ENCODE measurements at places on chromosomes 3 and 15.

- no peak for DNase-seq
Measured at GRCh38 chr3:160185751-160186150, 39.5 kb upstream of the C3orf80 start.

GRCh38 chr3:187621881-187622280 lies 48.3 kb downstream of the SST start:
- DNase-seq: no peak

DNA sequence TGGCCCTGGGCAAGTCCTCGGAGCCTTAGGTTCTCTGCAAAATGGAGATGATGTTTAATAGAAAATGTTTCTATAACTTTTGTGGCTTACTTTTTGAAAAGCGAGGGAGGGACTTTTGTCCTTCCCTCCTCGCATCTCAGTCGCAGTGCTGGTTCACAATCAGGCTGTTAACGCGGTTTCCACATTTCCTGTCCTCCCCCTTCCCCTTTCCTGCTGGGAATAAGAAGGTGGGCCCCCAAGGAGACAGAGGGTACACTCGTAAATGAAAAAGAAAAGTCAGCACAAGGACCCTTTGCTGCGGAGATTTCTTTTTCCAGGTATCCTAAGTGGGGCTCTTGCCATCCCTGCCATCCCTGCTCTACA lies 29.5 kb downstream of the ARHGAP31 start:
- DNase-seq: no peak

DNA sequence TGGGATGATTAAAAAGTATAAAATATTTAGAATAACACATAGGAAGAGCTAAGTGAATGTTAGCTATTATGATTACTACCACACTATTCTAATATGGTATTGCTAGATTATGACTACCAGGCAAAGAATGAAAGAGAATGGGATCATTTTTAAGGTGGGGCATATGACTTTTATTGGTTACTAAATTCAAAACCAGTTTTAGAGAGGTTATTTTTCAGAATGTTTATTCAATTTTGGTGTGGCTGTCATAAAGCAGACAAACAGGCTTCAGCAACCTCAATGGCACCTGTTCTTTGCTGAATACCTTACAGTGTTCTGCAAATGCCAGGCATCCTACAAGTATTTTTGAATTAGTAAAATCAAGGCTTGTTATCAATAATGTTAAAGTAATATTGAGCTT lies 12.8 kb downstream of the SPTSSB start:
- no peak for DNase-seq

DNA sequence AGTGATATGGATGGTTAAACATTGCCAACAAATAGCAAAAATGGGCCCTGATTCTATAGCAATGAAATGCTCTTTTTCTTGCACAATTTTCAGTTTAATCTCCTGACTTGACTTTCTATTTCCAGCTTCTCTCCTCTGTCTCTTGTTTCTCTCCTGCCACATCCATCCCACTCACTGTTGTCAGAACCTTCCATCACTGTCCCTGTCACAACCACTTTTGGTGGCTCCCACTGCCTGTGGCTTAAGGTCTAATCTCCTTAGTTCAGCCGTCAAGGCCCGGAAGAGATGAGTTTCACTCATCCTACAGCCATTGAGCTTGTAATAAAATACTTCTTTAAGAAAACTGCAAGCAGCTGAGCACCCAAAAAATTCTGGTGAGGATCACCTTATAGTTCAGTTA lies 19.5 kb downstream of the SLC7A14 start:
- no peak for DNase-seq

- no peak for DNase-seq
Measured at GRCh38 chr3:134427400-134428111, 53.3 kb upstream of the AMOTL2 start.

DNA sequence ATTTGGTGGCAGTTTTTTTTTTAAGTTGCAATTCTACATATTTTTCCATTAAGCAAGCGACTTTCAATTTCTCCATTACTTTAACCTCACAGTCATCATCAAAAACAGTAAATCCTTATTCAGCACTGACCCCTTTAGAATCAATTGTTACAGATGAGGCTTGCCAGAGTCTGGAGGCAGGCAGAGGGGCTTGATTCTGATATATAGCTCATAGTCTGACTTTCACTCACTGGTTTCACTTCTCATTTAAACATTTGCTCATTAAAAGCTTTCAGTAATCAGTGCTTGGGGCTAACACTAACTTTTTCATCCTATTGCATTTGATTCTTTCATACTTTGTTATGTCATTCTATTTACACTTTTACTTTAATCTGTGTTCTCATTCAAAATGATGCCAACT lies 88.4 kb downstream of the PYDC2 start:
- DNase-seq: no peak

- no peak for DNase-seq
Measured at GRCh38 chr3:156456771-156457224, 98.1 kb downstream of the SSR3 start.

GRCh38 chr3:40079203-40079846 lies 230.2 kb upstream of the EIF1B start:
- DNase-seq: no peak

DNA sequence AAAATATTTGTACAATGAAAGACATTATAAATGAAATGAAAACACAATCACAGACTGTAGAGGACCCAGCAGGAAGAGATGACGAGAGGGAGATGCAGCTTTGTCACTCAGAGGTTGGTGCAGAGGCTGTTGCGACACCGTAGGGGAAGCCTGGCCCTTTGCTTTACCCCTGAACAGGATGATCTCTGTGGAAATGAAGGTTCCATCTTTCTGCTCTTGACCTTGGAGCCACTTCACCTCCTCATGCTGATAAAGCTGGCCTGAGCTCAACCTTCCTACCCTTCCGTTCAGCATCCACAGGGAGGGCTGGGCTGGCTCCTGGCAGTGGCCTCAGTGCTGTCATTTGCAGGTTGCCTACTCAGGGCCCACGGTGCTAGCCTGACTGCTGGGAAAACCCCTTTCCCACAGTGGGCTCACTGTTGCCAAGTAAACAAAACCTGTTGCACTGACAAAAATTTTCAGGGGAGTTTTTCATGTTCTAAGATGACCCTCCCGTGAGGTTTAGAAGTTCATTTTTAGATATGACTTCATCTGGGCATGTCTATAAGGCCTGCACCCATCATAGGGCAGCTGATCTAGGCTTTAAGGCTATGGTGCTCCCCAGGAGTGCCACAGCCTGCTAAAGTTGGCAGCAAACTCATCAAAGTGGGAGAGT lies 3.0 kb upstream of the CD80 start:
- DNase-seq: no peak

DNA sequence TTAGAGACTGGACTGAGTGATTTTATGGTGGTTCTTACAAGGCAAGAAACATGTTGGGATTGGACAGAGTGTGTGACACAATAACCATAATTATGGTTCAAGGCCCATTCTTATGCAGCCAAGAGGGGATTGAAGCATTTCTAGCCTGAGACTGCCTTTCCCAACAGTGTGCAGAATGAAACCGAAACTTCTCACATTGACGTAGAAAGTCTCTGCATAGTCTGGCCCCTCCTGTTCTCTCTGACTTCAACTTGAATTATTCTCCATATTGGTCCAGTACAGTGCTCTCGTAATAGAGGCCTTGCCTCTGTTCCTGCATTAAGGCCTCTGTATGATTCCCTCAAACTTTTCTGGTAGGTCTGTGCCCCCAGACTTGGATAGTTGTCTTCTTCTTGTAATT lies 138.3 kb downstream of the DIPK2A start:
- DNase-seq: no peak

DNA sequence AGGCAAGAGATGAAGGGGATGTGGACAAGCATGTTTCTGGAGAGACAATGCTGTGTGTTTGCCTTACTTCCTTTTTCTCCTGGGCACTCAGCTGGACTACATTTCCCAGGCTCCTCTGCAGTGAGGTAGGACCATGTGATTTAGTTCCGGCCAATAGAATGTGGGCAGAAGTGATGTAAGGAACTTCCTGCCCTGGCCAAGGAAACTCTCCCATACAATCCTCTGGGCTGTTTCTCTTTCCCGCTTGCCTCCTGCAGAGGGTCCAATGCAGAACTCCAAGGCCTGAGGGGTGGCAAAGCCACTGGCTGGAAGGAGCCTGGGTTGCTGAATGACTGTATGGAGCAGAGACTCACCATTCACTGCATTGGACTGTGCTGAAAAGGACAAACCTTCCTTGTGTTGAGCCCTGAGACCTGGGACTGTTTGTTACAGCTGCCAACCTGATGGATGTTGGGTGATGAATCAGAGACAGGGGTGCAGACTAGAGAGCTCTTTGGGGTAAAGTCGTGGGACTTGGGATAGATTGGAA lies 82.7 kb upstream of the SLC6A6 start:
- peak; percentile 51 for DNase-seq

- peak; percentile 72 for DNase-seq
Measured at GRCh38 chr3:71146673-71147072, 436.9 kb downstream of the FOXP1 start.

DNA sequence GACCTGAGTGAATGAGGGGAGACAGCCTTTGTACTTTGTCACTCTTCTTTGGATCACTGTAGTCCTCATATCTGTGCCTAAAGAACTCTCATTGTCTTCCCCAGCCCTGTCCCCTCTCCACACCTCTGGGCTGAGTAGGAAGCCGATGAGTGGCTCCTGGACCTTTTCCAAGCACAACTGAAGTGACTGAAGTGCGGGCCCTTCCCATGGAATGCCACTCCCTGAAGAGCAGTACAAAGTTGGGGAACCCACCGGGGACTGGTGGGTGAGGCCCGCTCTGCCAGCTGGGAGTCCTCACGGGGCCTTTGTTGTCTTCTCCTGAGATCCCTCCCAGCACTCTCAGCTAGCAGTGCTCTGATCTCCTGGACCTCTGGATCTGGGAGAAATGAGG lies 90.1 kb downstream of the AAGAB start:
- no peak for DNase-seq

DNA sequence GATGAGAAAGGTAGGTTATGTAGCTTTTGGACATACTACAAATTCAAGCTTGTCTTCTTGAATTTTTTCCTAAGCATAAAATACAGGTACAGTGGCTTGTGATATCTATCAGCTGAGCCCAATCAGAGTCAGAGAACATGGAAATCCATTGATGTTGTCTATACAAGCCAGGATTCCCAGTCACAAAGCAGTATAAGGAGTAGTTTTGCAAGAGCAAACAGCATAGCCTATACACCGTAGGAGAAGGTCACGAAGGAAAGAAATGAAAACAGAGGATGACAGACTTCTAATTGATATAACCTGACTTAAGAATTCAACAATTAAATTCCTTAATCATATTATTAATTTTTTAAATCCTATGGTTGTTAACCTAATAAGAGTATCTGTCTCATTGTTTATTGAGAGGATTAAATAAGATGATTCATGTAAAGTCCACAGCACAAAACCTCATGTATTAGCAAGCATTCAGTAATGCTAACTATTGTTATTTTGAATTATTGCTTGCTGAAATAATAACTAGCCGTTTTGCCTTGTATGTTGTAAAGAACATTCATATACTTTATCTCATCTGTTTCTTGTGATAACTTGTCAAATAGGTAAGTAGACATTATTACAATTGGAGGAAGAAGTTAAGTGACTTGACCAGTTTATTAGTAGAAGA lies 276.6 kb upstream of the ZPLD1 start:
- DNase-seq: no peak

- no peak for DNase-seq
Measured at GRCh38 chr3:195227871-195228270, 43.1 kb downstream of the XXYLT1 start.

GRCh38 chr3:156978481-156978961 lies 152.4 kb downstream of the LEKR1 start:
- DNase-seq: no peak

DNA sequence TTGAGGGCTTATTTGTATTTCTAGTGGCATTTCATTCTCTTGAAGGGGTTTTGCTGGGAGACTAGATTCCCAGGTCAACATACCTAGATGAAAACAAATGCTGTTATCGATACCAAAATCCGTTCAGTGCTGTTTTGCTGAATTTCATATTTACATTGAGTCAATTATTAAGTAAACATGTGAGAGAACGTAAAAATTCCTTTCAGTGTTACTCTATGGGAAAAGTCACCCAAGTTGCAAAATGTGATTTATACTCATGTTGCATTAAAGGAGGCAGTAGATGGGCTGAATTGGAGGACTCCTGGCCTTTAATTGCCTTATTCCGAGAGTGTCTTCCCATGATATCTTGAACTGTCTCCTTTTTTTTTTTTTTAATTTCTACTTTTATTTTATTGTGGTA lies 1011.3 kb upstream of the NR2F2 start:
- DNase-seq: no peak

GRCh38 chr15:92603743-92604470 lies 51.7 kb downstream of the FAM174B start:
- DNase-seq: no peak

DNA sequence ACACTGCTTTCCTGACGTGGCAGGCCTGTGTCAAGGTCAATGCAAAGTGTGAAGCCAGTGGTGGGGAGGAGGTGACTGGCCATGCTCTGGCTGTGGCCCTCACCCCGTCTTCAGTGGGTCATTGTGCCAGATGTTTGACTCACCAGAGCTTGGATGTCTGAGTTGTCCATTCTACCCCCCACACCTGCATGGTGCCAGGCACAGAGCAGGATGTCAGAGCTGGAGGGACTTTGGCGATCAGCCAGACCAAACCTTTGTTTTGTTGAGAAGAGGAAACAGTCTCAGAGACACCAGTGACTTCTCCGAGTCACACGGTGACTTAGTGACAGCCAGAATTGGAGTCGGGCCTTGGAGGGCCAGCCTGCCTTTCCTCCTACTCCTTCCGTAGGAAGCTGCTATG lies 49.5 kb downstream of the SMAD6 start:
- peak; percentile 86 for DNase-seq

- no peak for DNase-seq
Measured at GRCh38 chr3:12710062-12710461, 46.1 kb upstream of the RAF1 start.

DNA sequence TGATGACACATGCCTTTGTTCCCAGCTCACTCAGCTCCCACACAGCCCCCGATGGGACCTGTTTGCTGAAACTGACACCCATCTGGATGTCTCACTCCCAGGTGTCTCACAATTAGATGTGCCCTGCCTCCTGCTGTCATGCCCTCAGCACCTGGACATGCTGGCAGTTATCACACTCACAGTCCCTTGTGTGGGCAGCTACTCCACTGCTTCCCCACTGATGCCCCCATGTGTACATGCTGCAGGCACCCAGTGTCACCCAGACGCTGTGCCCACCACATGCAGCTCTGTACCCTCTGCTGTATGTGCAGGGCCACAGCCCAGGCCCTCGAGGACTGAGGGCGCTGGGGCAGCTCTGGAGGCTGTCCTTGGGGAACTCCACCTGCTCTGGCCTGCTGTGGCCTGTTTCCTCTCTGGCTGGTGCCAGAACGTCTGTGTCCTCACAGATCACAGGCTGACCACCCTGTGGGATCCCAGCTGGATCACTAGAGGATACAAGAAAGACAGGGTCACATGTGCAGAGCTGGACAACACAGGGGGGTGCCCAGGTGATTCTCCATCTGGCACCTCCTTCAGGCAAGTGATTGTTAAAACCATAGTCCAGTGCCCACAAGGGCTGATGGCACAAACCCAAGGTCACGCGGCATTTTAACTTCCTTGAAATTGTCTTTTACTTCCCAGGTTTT lies 14.0 kb downstream of the C3orf22 start:
- peak; percentile 86 for DNase-seq

Data from NCI-H69 (cell line).